ENCODE measurements at places on chromosomes 1 and 21.

- no peak for DNase-seq
Observed at GRCh38 chr1:84493747-84494146, 12.4 kb upstream of the SPATA1 start.

DNA sequence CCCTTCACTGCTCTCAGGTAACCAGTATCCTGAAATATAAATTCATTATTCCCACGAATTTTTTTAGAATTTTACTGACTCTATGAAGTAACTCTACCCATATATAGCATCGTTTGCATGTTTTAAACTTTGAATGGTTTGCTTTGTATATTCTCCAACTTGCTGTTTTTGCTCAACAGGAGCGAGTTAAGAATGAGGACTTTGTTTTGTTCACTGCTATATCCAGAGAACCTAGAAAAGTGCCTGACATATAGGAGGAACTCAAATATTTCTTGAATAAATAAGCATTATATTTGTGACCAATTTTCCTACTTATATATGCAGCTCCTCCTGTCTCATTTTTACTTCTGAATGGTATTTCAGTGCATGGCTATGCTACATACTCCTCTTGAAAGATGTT, 43.4 kb downstream of the NUF2 start:
- DNase-seq = no peak

GRCh38 chr1:71533950-71534349, 453.1 kb upstream of the ZRANB2 start:
- DNase-seq = no peak

DNA sequence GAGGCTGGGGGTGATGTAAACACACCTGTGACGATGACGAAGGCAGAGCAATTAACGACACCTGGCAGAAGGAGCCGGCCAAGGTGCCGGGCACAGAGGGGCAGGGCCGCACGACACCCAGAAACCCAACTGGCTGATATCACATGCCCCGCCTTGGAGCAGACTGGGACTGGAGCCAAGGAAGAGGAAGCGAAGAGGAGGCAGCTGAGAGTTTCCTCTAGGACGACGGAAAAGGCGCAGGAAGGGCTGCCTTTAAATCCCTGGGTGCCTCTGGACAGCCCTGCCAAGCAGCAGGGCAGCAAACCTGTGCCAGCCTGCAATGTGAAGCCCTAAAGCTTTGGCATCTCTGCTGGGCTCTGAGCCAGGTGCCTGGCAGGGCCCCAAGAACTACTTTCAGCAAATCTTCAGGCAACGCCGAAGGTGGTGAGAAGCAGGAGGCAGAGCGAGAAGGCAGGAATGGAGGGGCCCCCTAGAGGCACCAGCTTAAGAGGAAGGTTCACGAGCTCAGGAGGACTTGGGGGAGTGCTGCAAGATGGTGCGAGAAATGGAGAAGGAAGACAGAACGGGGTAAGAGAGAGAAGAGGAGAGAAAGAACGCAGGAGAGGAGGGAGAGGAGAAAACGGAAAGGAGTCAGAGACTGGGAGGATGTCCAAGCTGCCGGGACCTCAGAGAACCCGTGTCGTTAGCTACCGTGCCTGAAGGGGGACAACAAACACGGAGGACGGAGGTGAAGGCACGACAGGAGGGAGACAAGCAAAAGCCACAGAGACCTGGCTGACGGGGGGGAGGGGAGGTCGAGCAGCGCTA, 25.3 kb upstream of the PEF1 start:
- no peak for DNase-seq

- no peak for DNase-seq
Observed at GRCh38 chr1:246946366-246946765, 14.6 kb upstream of the AHCTF1 start.

DNA sequence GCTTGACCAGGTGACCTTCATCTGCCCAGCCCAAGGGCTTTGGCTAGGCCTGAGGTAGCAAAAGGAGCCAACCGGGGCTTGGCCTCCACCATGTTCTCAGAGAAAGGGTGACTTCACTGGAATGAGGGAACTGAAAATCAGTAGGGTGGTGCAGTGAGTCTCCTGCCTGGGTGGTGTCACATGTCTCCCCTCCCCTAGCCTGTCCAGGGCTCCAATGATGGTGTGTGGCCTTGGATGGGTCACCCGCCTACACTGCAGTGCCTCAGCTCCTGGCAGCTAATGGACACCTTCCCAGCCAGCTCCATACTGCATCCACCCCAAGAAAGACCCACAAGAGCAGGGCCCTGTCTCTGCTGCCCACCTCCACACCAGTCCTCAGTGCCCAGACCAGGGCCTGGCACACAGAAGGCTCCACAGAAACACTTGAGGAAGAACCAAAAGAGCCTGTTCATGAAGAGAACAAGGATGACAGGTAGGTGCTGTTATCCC, 678.7 kb downstream of the MATN1 start:
- DNase-seq = no peak

GRCh38 chr1:192635939-192636338, at the start of gene RGS13:
Gene RGS13, plus strand, starts transcription at chr1:192636147. Its CDS starts 8,188 bp downstream, at chr1:192644335.
- no peak for DNase-seq

All from astrocyte of the cerebellum (primary cell).